Activated CD4-positive, CD25-positive, alpha-beta regulatory T cell treated with anti-CD3 and anti-CD28 coated beads, Interleukin-2, amount 50 U/mL, for 72 hours (primary cell): ENCODE measurements at places on chromosomes 5 and 9.

DNA sequence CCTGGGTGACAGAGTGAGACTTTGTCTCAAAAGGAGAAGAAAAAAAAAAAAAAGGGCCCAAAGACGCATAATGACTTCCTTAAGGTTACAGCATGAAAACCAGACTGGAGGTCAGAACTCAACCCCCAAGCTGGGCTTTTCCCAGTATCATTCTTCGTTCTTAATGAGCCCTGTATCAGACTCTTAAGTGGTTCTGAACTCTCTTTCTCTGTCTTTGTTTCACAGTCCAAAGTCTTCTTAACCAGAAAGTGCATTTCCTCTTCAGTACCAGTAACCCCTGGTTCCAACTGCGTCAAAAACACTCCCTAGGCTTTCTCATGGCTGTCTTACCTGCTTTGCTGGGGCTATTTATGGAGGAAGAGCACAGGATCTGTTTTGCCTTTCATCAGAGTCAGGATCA is 38.4 kb upstream of the SHB start:
- DNase-seq, result no peak

DNA sequence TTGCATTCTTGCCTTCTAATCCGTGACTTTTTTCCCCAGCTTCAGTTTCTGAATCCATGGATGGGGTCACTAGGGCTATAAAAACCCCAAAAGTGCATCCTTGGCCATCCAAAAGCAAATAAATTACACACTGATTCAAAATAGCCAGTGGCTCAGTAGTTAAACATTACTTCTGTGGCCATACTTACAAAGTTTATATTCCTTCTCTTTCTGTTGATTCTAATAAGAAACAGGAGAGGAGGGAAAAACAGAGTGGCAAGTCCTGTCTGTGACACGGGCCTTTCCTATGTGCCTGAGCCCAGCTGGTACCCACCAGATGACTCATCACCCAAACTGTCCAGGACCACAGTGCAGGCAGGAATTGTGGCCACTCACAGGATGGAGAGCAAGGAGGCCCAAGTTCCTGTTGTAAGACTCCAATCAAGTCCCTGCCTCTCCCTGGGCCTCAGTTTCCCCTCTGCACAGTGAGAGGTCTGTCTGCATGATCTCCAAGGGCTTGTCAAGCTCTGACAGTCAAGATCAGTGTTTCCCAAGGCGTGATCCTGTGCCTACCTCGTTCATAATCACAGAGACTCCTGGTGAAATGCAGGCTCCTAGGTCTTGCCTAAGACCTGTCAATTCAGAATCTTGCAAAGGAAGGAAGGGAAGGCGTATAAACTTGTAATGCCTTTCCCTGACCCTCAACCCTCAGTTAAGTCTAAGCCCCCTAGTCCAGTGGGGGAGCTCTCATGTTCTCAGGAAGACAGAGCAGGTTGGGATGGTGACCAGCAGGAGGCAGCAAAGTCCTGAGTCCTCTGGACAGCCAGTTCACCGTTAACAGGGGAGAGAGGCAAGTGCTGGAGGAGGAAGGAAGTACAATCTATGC is 29.5 kb downstream of the TNIP1 start:
- peak; percentile 56 for DNase-seq

DNA sequence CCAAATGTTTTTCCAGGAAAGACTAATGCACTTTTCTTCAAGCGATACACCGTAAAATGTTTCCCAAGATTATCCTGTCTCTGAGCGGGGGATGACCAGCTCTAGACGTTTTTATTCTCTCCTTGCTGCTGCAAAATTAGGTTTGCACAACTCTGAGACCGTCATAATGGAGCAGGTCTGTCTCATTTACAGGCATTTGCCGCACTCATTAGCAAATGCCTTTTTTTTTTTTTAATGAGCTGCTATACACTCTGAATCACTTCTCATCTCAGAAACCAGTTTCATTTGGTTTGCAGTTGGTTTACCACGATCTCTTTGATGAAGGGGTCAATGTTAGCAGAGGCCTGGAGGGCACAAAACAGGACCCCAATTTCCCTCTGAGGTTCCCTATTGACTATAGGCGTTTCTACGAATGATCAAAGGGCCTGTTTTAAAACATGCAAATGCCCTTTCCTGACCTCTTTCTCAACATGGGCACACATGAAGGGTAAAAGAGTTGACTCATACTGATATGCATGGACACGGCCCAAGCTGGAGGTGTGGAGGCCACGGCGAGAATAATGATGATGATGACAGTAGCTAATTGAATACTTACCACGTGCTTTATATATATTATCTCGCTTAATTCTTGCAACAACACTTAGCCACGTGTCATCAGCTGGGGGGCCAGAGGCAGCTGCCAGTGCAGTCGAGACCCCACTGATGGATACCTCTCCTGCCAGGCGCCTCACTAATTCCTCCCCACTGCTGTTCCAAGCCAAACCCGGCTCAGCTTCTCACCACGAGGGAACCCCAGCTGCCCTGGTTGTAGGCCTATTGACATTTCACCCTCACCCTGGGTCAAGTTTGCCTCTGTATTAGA is 89.9 kb upstream of the PTCH1 start:
- no peak for DNase-seq

DNA sequence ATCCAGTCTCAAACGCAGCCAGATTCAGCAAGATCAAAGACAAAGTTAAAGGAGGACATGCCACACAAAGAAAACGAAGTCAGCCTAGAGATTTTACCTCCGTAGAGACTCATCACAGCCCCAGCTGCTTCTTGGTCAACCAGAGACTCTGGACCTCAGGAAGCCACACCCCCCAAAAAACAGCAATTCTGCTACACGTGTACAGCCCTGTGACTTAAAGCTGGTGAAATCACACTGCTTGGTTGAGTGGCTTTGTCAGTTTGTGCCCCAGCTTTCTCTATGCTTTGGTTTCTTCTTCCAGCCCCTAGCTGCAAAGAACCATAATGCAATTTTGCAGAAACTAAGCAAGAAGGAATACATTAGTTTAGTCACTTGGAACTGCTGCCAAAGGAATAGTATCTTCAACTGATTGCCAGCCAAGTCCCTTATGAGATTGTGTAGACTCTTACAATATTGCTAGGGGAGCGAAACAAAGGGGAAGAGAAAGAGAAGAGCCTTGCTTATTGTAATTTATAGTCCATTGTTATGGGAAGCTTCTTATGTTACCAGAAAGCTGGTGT is 158.8 kb upstream of the ZNF462 start:
- no peak for DNase-seq

DNA sequence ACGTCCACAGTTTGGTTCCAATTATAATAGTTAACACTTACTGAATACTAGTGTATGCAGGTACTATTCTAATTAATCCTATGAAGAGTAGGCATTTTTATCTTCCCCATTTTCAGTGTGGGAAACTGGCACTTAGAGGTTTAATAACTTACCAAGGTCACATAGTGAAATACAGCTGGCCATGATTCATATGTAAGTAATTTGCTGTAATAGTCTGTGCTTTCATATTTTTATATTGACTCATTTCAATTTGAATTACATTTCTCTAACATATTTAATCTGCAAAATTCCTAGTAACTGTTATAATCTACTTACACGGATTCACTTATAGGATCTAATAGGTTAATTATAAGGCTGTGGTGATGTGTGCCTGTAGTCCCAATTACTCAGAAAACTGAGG is 19.4 kb downstream of the CCNH start:
- no peak for DNase-seq
